ENCODE measurements at places on chromosomes 1 and 21.

DNA sequence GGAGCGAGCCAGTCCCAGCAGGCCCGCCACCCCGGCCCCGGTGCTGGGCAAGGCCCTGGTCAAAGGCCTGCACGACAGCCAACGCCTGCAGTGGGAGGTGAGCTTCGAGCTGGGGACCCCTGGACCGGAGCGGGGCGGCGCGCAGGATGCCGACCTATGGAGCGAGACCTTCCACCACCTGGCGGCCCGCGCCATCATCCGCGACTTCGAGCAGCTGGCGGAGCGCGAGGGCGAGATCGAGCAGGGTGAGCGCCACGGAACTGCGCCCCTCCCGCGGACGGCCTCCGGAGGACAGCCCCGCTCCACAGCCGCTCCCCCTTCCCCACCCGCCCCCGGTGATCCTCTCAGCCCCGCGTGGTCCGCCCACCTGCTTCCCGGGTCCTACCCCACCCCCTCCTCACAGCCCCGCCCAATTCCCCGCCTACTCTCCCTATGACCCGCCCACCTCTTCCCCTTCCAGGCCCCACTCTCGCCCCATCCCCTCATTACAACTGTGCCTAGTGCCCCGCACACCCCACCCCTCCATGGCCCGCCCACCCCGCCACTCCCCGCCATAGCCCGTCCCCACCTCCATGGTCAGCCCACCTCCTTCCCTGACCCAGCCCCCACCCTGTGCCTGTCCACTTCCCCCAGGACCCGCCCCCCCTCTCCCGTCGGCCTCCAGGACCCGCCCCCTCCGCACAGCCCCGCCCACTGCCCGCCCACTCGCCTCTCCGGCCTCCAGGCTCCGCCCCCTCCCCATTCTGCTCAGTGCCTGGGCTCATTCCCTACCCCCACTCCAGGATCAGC lies 52.7 kb downstream of the VWA5B1 start:
- no peak for DNase-seq

- DNase-seq = no peak
These were observed 34.6 kb upstream of the SLC45A1 start for GRCh38 chr1:8283058-8283884.

- no peak for DNase-seq
These were observed 79.1 kb downstream of the POFUT2 start for GRCh38 chr21:45208627-45208951.

DNA sequence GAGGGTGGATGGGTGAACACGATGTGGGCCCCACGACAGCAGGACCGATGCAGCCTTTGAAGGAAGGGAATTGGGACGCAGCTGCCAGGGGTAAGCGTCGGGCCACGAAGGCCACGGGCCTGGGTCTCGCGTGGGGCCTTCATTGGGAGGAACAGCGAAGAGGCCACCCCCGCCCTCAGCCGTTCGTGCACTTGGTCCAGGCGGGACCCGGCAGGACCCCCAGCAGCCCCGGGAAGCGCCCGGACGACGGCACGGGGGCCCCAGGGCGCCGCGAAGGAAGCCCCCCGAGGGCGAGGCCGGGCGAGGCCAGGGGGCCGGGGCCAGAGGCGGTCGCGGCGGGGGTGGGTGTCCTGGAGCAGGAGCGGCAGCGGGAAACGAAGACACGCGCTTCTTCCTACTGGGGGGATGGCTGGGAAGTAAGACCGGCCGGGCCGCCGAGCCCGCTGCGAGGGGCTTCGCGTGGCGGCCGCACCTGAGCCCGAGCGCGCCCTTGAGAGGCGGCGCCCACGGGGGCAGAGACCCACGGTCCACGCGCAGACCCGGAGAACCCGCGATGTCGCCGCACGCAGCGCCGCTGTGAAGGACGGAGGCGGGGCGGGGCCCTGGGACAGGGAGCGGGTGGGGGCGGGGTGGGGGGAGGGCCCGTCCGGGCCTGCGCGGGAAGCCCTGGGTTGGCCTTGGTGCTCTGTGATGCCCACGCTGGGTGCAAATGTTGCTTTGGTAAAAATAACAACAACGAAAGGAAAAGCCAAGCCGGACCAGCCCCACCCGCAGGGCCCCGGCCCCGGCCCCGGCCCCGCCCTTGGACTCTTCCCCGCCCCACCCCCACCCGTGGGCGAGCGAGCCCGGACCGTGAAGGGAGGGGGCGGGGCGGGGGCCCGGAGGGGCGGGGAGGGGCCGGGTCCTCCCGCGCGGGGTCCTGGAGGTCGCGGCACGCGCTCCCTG lies 56.0 kb upstream of the ADARB1 start:
- DNase-seq = no peak

- no peak for DNase-seq
These were observed 59.1 kb downstream of the PLXNA2 start for GRCh38 chr1:208184966-208185654.

DNA sequence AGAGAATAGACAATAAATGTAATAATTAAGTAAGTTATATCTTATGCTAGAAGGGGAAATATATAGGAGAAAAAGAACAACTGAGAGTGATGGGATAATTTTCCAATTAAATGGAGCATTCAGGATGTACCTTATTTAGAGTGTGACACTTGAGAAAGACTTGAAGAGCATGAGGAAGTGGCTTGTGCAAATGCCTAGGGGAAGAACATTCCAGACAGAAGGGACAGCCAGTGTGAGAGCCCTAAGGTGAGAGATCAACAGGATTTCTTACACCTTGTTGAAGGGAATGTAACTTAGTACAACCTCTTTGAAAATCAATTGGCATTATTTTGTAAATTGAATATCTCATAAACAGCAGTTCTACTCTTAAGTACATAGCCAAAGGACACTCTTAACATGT lies 28.8 kb upstream of the TSPAN2 start:
- DNase-seq = no peak

- DNase-seq = no peak
These were observed 801 bp downstream of the TRAF5 start for GRCh38 chr1:211327346-211327921.

DNA sequence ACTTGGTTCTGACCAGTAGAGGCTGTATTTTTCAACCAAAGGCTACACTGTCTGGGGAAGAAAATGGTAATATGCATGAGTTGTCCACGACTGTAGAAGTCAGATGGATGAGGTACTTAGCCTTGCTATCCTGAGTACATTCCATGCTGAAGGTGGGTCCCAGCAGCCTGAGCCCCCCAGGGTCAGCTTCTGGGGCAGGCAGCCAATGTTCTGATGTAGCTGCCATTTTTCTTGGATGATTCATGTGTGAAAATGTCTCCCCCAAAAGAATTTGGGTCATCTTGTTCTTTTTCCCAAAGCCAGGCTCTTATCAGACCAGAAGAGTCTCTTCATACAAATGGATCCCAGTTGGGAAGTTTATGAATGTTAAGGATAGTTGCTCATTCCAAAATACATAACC lies 172.2 kb upstream of the UBE2U start:
- DNase-seq = no peak

DNA sequence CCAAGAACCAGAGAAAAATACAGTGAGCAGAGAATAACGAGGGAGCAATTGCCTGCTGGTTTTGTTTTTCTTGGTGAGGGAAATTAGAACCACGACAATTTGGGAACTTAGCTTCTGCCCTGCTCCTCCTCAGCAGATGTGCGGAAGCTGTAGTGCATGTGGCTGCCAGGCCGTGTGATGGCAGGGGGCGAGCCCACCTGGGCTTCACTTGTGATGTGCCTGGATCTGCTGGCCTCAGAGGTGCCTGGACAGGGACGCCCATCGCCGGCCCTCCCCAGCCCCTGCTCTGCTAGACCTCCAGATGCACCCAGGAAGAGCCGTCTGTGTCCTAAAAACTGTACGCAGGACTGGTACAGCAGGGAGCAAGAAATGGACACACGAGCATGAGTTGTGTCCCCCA lies 28.5 kb upstream of the C1orf174 start:
- no peak for DNase-seq

- DNase-seq = peak; percentile 10
These were observed 57.5 kb downstream of the BCL9 start for GRCh38 chr1:147598621-147599361.

DNA sequence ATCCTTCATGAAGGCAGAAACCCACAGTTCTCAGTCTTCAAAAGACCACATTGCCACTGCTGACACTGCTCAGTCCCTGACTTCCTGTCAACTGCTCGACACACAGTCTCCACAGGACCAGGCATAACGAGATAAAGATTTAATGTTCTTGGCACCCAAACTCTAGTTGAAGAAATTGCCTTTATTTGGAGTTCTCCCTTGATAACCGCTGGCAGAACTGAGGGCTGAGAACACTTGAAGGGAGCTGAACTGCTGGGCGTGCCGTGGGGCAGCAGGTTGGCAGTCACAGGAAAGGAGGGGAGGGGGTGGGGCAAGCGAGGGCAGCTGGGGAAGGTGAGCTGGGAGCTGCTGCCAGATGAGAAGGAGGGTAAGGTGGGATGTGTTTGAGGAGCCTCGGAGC lies 15.9 kb downstream of the HENMT1 start:
- no peak for DNase-seq

- DNase-seq = no peak
These were observed 306.2 kb downstream of the NFIA start for GRCh38 chr1:61388566-61388965.

GRCh38 chr1:81811757-81812371 lies 11.1 kb downstream of the ADGRL2 start:
- DNase-seq = no peak

DNA sequence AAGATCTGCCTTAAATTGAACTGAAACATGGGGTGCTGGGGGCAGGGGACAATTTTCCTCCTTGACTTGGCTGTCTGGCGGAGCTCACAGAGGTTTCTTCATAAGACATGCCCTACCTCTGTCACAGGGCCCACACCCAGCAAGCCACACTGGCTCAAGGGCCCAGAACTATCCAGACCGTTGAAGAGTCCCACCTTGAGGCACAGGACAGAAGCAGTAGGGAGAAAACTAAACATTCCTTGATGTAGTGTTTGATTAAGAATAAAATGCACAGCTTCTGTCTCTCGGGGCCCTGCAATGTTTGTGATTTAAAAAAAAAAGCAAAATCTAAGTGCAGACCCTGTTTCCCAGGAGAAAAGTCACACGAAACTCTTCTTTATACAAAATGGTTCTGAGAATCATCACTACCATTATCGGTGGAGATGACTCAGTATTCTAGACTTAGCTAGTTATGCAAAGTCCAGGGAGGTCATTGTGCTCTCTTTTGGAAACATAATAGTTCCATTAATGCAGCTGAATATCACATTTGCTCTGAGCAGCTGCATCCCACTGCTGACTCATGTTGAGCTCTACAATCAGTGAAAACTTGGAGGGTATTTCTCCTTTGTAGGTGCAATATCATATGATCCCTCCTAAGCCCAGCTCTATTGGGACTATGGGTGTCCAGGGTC lies 53.6 kb upstream of the DIRAS3 start:
- no peak for DNase-seq

GRCh38 chr1:90325168-90325567 lies 330.3 kb downstream of the ZNF326 start:
- no peak for DNase-seq

DNA sequence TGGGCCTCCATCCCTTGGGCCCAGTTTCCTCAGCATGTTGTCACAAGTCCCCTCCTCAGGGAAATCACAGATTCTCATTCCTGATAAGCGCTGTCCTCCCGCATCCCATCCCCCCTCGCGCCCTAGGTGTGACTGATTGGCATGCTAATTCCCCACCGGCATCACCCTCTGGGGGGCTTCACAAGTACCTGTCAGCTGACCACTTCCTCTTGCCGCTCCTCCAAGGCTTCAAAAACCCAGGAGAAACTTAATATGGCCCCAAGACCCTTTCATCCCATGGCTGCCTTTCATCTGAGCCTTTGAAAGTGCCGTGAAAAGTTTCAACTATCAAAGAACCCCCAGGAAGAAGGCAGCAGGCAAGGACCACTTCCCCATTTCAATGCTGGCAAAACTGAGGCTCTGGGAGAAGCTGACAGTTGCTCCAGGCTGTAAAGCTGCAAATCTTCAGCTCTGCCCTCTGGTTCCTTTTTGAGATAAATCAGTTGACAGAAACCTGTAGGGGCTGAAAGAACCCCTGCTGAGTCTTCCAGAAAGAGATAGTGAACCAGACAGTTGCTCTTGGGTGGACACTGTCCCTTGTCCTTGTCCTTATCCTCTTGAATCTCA lies 12.8 kb upstream of the MIXL1 start:
- no peak for DNase-seq

GRCh38 chr1:167654975-167655575 lies 25.0 kb downstream of the RCSD1 start:
- DNase-seq = no peak

DNA sequence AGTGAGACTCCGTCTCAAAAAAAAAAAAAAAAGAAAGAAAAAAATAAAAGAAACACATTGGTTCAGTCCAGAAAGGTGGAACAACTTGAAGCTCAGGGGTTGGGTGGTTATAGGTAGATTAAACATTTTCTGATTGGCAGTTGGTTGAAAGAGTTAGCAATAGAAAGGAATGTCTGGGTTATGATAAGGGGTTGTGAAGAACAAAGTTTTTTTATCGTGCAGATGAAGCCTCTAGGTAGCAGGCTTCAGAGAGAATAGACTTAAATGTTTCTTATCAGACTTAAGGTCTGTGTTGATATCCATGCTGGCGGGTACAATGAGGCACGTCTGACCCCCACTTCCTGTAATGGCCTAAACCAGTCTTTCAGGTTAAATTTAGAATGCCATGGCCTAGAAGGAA lies 45.0 kb upstream of the PDE9A start:
- DNase-seq = no peak

GRCh38 chr1:69263921-69264391 lies 303.8 kb upstream of the LRRC7 start:
- no peak for DNase-seq

DNA sequence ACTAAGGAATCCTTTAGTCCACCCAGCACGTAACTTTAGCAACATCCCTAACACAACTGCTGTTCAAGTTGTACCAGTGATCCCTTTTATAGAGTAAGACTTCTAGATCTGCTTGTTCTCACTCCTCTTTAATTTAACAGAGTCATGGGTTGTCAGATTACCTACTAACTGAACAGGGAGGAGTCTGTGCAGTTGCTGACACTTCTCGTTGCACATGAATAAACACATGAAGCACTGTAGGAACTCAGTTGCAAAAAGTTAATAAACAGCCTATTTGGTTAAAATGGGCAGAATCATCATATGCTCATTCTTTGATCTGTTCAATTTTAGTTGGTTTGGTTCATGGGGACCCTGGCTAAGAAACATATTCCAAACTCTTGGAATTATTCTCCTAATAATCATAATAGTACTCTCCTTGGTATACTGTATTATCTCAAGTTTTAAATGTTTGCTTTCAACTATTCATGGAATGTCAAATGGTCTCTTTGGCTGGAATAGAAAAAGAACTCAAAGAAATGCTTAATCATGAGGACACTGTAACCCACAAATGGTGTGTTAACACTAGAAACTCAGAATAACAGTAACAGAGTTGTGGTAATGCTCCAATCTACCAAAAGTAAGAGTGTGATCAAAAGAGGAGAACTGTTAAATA lies 15.6 kb downstream of the PLPPR5 start:
- no peak for DNase-seq

DNA sequence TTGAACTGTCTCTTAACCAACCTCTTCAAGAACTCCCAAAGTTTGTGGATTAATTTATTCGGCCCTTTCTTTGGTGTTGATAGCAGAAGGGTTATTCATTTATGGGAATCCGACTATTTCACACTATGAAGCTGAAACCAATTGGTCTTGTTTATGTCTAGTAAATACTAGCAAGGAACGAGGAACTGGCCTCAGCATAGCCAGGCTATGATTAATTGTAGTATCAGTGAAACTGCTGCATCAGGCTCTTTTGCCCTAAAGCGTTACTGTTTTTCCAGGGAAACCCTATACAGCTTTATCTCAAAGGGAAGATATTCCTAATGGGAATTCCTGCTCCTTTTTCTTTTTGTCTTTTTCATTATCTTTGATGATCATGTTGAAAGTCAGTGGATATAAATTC lies 35.1 kb downstream of the CLEC20A start:
- no peak for DNase-seq

- DNase-seq = no peak
These were observed 49.3 kb downstream of the LPGAT1 start for GRCh38 chr1:211781260-211781659.

- DNase-seq = no peak
These were observed 9.2 kb upstream of the NBPF11 start for GRCh38 chr1:148161053-148161901.
